ENCODE measurements at places on chromosomes 1 and 21. TPM values are rescaled to one million over a fixed set of nuclear protein-coding genes. Genes with fewer than 3 reads are reported as not detected.

The SELENON gene
- 64.4 TPM for total RNA-seq

The KRTAP10-6 gene
- not detected for total RNA-seq

The BNIPL gene
- 0.77 TPM for total RNA-seq

The FCRLB gene
- total RNA-seq, result 1.9 TPM

The SPATA46 gene
- not detected for total RNA-seq

The KRTAP11-1 gene
- not detected for total RNA-seq

The ANKRD35 gene
- total RNA-seq, result 0.51 TPM

The IVL gene
- not detected for total RNA-seq

The GPR25 gene
- 0.50 TPM for total RNA-seq

The CFAP141 gene
- total RNA-seq, result not detected

The FCRLA gene
- 44.5 TPM for total RNA-seq

The GJA8 gene
- total RNA-seq, result not detected

The SWT1 gene
- total RNA-seq, result 7.1 TPM

The FALEC gene
- total RNA-seq, result not detected

The PDIK1L gene
- total RNA-seq, result 11.1 TPM

The LCE1B gene
- total RNA-seq, result not detected

The CFHR1 gene
- total RNA-seq, result 4.1 TPM

The L1TD1 gene
- total RNA-seq, result 1.6 TPM

The SYT11 gene
- 10.5 TPM for total RNA-seq

Measured in spleen (tissue), 13 donors.